Fibroblast of skin of scalp (primary cell): ENCODE measurements at places on chromosomes 3 and 15.

GRCh38 chr15:58521293-58521991 lies 89.7 kb downstream of the LIPC start:
- DNase-seq, result peak; percentile 87

- peak; percentile 61 for DNase-seq
Measured at GRCh38 chr15:84981711-84982300, at the start of gene PDE8A. Gene PDE8A, plus strand, starts transcription at chr15:84981856. Its CDS starts 307 bp downstream, at chr15:84982163.

- DNase-seq, result peak; percentile 20
Measured at GRCh38 chr15:61584410-61584809, 355.3 kb upstream of the RORA start.

- no peak for DNase-seq
Measured at GRCh38 chr15:59230531-59231055, 23.9 kb downstream of the LDHAL6B start.

DNA sequence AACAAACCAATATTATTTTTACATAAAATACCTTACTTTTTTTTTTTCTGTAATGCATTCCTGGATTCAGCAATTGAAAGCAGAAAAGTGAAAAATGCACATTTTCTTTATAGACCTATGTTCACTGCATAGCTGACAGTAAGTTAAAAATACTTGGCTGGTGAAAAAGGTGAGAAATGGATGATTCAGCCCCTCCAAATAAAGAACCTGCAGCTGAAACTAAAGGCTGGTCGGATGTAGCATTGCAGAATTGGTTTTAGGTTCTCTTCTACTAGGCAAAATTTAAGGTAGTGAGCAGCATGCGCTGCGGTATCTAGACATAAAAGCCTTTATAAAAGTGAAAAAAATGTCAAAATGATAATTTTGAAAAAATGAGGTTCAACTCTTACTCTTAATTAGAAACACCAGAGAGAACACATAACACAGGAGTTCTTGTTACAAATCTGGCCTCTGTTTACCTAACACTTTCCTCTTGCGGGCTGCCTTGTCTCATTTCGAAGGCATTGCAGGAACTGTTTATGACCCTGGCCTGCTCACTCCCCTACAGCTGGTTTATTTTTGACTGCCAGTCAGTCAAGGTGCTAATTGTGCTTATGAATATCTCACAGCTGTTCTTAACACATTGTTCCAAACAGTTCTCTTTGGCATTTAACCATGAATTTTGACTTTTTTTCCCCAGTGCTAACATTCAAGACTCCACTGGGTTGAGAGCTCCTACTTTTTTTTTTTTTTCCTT lies 455.4 kb upstream of the TBL1XR1 start:
- DNase-seq, result no peak

DNA sequence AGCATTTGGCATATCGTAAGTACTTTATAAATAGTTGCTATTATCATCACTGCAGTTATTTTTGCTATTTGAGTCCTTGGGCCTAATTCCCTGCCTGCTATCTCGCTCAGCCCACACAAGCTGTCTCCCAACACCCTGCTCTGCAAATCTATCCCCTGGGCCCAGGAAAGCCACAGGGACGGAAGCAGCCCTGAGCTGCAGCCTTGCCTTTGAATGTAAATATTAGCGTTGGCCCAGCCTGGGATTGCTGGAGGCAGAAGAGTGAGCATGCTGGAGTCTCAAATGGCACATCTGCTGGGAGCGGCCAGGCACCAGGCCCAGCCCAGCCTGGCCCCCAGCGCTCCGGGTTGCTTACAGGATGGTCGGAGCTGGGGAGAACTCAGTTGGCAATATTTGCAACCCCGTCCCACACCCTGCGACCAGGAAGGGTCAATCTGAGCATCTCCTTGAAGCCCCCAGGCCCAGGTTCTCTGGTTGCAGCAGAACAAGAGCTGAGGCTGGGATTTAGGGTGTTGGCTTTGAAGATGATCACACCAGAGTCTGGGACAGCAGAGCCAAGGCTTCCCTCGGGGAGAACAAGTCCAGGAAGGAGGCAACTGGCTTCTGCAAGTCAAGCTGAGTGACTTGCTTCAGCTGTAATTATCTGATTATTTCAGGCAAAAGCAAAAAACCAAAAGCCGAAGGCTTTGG lies 529.6 kb downstream of the SHQ1 start:
- DNase-seq, result no peak

- no peak for DNase-seq
Measured at GRCh38 chr3:173000553-173000952, 140.5 kb downstream of the SPATA16 start.

- DNase-seq, result no peak
Measured at GRCh38 chr15:50452927-50453326, 28.7 kb downstream of the USP8 start.

GRCh38 chr3:186759231-186759930 lies 24.0 kb upstream of the EIF4A2 start:
- no peak for DNase-seq

GRCh38 chr3:177045767-177046166 lies 151.5 kb downstream of the TBL1XR1 start:
- no peak for DNase-seq

GRCh38 chr3:72174040-72174439 lies 389.1 kb upstream of the PROK2 start:
- peak; percentile 46 for DNase-seq

DNA sequence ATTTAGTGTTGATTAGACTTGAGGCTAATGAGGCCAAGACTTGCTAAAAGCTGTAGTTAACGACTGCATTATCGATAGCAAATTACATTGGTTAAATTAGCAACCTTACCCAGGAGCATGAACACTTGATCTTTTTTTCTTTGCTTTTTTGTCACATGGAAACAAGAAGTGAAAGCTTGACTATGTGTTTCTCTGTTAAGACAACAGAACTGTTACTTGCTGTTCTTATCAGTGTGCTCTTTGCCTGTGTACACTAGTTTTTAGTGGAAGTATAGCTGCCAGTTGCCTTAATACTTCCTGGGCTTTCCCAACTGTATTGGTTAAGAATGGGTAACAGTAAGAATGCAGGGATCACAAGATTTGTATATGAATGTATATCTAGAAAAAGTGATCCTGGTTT lies 625.5 kb downstream of the NAALADL2 start:
- DNase-seq, result no peak

DNA sequence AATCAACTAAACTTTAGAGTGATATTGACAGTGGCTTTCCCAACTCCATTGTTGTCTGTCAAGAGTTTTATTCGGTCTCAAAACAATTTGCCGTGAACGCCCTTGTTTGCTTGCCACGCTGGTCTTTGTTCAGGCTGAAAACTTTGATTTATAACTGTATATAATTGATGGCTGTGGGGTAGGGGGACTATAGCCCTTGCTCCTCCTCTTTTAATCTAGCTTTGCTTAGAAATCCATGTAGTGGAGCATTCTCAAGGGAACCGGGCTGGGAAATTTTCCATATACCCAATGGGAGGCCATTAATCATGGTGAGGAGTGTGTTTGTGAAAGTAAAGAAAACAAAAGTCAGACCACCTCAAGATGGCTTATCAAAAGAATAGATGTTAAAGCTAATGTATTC lies 339.8 kb upstream of the RARB start:
- peak; percentile 45 for DNase-seq

- DNase-seq, result no peak
Measured at GRCh38 chr3:58090351-58090750, 82.1 kb downstream of the FLNB start.

- DNase-seq, result peak; percentile 92
Measured at GRCh38 chr3:120177151-120177550, 82.9 kb upstream of the GSK3B start.

DNA sequence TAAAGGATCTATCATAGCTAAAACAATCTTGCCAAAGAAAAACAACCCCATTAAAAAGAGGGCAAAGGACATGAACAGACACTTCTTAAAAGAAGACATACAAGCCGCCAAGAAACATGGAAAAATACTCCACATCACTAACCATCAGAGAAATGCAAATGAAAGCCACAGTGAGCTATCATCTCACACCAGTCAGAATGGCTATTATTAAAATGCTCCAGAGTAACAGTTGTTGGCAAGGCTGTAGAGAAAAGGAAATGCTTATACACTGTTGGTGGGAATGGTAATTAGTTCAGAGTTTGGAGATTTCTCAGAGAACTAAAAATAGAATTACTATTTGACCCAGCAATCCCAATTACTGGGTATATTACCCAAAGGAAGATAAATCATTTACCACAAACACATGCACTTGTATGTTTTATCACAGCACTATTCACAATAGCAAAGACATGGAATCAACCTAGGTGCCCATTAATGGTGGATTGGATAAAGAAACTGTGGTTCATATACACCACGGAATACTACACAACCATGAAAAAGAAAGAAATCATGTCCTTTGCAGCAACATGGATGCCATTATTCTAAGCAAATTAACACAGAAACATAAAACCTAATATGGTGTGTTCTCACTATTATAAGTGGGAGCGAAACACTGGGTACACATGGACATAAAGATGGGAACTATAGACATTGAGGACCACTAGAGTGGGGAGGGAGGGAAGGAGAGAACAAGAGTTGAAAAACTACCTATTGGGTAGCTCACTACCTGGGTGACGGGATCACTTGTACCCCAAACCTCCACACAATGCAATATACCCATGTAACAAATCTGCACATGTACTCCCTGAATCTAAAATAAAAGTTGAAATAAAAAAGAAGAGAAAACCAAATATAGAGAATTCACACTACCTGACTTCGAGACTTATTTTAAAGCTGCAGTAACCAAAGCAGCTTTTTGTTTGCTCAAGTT lies 32.6 kb downstream of the ITGA11 start:
- DNase-seq, result no peak

DNA sequence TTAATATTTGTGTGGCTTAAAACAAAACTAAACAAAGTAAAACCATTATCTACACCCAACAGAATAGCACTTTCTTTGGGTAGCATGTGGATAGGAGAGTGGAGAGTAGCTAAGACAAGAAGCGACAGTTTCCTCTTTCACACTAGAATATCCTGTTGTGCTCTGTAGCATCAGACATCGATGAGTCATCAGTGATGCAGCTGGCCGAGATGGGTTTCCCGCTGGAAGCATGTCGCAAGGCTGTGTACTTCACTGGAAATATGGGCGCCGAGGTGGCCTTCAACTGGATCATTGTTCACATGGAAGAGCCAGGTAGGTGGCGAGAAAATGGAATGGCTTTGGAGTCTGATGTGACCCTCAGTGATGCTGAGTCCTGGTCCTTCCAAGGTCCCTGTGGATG lies 108.1 kb downstream of the USP13 start:
- DNase-seq, result peak; percentile 37

DNA sequence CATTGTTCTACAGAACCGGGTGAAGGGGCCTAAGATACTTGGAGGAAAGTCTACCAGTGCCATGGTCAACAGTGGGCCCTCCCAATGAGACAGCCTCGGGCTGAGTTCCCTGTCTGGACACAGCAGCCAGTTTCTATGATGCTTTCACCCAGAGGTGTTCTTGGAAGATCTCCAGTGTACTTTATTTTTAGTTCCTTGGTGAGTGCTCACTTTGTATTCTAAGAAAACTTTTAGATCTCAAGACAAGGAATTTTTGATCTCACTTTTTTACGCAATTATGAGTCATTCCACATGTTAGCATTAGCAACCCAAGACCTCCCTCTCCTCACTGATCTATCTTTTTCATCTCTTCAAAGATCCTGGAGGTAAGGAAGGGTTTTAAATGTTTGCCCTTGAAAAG lies 287.7 kb downstream of the RORA start:
- DNase-seq, result no peak

DNA sequence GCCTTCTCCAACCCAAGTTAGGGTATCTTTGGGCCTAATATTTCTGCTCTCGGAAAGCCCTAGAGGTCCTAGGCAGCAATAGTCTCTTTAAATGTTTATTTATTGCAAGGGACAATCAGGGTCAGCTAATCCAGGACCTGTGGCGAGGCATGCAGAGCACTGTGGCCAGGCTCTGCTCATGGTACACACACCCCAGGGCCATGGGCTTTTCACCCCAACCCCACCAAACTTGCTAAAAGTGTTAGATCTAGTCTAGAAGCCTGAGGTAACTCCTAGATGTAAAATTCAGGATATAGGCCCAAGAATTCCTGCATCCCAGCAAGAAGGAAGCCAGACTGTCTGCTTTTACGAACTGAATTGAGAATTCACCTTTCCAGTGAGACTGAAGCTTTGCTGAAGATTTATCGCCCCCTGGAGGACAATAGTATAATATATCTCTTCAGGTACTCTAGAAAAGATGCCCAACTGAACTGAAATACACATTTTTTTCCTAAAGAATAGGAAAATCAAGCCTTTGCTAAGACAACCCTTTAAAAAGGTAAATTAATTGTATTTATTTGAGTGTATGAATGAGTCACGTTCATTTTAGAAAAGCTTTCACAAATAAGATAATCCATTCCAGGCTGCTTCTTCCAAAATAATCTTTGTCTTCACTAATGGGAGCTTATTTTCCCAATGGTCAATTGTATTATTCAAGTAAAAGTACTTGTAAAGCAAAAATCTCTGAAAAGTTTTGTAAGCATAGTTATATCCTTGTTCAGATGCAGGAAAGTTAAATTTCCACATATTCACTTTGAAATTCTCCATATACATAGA lies 89.8 kb downstream of the LRRC3B start:
- peak; percentile 33 for DNase-seq

GRCh38 chr3:43618142-43618541 lies 3.7 kb downstream of the ANO10 start:
- DNase-seq, result no peak

- DNase-seq, result peak; percentile 47
Measured at GRCh38 chr15:70362886-70363285, 265.2 kb upstream of the TLE3 start.

DNA sequence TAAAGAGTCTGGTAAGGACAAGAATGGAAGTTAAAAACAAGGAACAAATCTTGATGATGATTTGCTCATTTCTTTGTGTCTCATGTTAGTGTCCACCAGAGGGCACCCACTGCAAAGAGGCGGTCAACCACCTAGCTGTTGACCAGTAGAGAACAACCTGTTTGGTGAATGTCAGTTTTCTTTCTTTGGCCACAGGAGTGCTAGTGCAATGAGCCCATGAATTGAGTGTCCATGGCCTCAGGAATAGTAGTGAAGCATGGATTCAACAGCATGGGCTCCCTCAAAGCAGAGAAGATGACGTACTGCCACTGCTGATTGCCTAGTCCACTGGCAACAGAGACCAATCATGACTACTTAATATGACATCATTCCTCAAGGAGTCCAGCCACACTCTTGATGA lies 10.7 kb upstream of the CNTN6 start:
- peak; percentile 67 for DNase-seq

- peak; percentile 83 for DNase-seq
Measured at GRCh38 chr3:48446425-48447193, at the start of gene ATRIP. Gene ATRIP, plus strand, starts transcription at chr3:48446737. Its CDS starts 109 bp downstream, at chr3:48446846.

- DNase-seq, result peak; percentile 18
Measured at GRCh38 chr15:58086491-58086890, 21.0 kb upstream of the ALDH1A2 start.

DNA sequence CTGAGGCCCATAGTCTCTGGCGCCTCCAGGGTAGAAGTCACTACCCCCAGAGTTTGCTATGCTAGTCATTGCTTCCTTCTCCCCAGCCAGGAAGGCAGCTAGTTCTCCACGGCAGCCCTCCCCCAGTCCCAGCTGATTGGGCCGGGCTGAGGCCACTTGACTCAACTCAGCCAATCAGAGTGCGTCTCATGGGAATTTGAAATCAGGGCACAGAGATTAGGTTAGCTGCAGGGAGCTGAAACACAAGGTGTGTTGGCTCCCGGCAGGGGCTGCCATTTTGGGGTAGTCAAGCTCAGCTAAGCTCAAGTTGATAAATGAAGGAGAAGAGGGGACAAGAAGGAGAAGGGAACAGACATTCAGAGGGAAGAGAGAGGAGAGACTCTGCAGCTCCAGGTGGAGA lies 32.8 kb downstream of the LINGO1 start:
- DNase-seq, result peak; percentile 33
